A172 (cell line): ENCODE measurements at places on chromosomes 12 and 14. TPM values are rescaled to one million over a fixed set of nuclear protein-coding genes. Genes with fewer than 3 reads are reported as not detected.
A peak's percentile ranks its signal among the peaks of the same experiment; 100 is the strongest.

TDRD9 gene
- total RNA-seq, result not detected in 2 replicates

SLC5A8 gene
- not detected in 2 replicates for total RNA-seq

GRCh38 chr12:52945389-52946232 is 3.3 kb upstream of the KRT18 start:
- DNase-seq, result peak; percentile 89

KRT83 gene
- 0.05 and 0.41 TPM in 2 replicates for total RNA-seq

GRCh38 chr12:64679487-64680001 is 69.2 kb downstream of the RASSF3 start:
- DNase-seq, result peak; percentile 87

DNA sequence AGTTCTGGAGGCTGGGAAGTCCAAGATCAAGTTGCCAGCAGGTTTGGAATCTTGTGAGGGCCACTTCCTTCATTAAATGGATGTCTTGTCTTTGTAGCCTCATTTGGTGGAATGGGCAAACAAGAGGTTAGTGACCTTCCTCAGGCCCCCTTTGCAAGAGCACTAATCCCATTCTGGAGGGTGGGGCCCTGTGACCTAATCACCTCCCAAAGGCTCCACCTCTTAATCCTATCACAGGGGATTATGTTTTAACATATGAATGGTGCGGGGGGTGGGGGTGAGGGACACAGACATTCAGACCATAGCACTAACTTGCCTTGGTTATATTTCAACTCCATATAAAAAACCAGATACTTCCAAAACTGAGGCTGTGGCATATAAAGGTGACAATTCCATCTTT is 59.9 kb upstream of the PPP4R3A start:
- DNase-seq, result no peak

DNA sequence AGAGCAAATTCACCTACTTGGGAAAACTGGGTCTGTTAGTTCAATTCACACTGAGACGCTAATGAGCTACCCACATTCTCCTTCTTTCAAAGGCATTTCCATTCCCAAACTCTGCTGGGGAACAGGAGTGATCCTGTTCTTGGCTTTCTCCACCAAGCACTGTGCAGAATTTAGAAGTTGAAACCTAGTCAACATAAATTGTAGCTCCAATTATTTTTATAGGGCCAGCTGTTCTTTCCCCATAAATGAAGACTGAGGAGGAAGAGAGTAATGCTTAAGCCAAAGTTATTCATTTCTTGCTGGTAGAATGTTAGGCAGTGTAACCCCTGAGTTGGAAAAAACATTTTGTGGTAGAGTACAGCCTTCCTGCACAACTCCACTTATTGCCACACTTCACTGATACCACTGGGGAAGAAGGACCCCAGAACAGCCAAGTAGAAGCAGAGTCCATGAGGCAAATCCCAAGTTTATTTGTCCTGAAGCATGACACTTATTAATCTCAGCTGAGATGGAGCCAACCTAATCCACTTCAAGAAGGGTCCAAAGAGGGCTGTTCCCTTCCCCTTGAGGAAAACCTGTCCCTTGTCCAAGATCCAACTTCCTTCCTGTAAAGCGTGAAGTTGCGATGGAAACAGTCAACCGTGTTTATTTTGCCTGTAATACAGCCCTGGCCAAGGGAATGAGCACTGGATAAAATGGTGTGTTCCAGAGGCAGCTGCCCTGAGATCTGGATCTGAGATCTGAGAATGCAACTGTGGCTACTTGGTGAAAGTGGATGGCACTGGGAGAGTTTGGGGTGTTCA is 151.8 kb downstream of the TBX5 start:
- no peak for DNase-seq

HOXC10 gene
- total RNA-seq, result 4.4 and 4.9 TPM in 2 replicates

CLEC2D gene
- 0.62 and 0.69 TPM in 2 replicates for total RNA-seq

DNA sequence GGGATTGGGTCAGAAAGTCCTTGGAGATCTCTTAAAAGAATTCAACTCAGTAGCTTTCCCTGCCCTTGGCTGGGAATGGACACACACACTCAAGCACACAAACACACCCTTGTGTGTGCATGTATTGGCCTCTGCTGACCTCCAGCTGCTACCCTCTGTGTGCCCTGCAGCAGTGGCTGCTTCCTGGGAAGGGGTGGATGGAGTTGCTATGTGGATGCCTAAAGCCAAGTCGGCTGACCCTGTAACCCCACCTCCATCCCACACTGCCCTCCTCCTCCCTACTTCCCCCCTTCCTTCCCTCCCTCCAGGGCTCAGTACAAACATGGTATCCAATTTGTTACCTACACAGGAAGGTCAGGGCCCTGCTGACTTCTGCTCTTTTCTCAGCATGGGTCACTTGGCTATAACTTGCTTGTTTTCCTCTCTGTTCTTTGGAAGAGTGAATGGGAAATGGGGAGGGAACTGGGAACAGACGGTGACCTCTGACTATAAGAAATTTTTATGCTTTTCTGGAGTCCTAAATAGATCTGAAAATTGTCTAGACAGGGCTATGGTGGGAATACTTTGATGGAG is 351.6 kb upstream of the TBX3 start:
- no peak for DNase-seq

- DNase-seq, result peak; percentile 58
These were observed 53.7 kb downstream of the MAP3K9 start for GRCh38 chr14:70755655-70756054.

TMEM116 gene
- 22.1 and 24.4 TPM in 2 replicates for total RNA-seq

GRCh38 chr12:3931776-3932175 is 58.6 kb upstream of the PARP11 start:
- DNase-seq, result no peak

DNA sequence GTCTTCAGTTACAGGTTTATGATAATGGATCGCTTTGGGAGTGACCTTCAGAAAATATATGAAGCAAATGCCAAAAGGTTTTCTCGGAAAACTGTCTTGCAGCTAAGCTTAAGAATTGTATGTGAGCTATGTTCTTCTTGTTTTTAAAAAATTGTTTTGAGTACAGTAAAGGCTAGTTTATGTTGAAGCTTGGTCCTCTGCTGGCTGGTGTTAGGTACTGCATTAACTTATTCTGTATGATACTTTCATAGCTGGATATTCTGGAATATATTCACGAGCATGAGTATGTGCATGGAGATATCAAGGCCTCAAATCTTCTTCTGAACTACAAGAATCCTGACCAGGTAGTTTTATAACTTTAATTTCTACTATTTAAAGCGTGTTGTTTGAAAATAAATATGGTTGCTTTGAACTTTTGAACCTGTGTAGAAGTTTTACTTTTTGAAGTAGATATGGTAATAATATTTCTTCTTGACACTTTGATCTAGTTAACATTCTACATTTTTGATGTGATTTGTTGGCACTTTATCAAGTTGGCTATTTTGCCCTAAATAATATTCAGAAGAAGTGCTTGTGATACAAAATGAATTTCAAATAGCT is 55.7 kb downstream of the VRK1 start:
- peak; percentile 4 for DNase-seq

HSPA2 gene
- total RNA-seq, result 0.05 TPM in 1 of 2 replicates, not detected in the other

DNA sequence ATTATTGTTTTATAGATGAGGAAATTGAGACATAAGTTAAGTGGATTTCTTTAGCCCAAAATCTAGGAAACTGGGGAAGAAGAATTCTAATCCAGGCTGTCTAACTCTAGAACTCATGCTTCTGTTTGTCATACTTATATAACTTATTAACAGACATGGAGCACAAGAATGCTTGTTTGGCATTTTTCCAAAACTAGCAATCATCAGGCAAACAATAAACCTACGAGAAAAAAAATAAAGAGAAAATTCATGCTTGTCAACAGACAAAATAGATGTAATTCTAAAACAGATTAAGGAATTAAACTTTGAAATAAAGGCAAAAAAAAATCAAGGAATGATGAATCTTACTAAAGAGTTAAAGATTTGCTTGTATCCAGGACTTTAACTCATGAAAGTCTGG is 103.1 kb downstream of the METTL25 start:
- DNase-seq, result no peak

GRCh38 chr12:124747426-124748161 is 116.1 kb downstream of the SCARB1 start:
- DNase-seq, result peak; percentile 94

DNA sequence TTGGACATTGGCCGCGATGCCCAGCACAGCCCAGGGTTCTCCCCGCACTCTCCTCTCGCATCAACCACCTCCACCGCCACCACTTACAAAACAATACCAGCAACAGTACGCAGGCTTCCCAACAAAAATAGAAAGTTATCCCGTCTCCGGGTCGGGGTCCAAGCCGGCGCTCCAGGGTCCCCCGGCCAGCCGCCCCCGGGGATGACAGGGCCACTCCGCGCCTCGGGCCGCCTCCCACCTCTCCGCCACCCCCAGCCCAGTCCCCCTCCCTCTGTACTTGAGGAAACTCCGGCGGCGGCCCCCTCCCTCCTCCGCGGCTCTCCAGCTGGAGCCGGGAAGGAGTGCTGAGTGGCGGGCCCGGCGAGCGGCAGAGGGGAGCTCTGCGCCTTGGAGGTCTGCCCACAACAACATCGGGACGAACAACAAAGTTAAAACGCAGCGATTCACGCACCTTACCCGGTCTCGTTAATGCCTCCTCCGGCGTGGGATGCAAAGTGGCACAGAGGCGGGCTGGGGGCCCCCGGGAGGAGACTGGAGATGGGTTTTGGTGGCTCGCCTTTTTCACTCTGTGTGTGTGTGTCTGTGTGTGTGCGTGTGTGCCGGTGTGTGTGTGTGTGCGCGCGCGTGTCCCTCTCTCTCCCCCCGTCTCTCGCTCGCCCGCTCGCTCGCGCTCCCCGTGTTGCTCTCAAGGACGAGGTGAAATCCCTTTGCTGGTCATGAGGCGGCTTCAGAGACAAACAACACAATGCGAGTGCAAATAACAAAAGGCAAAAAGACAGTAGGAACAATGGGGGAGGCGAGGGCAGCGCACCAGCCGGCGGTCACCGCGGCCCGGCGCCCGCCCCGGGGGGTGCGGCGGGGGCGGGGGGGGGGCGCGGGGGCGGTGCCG is 386.8 kb downstream of the BCAT1 start:
- no peak for DNase-seq

DNA sequence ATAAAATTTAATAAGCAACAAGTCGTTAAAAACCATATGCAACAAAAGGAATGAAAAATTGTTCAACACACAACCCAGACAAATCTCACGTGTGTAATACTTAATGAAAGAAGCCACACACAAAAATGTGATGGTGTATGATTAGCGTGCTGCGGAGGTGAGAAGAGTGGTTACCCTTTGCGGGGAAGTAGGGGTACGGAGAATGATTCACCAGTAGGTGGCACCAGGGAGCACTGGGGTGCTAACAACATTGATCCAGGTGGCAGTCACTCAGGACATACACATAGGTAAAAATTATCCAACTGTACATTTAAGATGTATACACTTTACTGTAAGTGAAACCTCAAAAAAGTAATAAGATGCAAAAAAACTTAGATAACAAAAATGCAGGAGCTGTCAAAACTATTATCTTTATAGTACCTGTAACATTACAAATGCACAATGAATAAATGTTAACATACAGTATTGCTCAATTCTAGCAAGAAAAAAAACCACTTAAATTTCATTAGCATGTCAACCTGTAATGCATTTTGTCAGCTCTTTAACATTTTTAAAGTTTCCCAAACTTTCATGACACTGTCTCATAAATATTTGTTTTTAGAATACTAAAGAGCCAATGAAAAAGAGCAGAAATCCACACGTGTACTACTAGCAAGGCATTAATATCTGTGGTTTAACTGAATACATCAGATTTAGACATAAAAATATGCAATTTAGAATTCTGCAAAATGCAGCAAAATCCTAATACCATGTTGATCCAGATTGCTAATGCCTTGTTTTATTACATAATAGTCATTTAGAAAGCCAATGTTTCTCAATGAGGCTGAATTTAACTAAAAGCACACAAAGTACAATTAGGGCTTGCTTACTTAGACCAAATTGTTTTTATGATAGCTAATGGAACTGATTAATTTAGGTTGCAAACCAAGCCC is 46.7 kb downstream of the TMCC3 start:
- peak; percentile 30 for DNase-seq

TSPAN9 gene
- total RNA-seq, result 7.0 and 10.3 TPM in 2 replicates

GRCh38 chr12:121697093-121697698 is 15.4 kb upstream of the TMEM120B start:
- peak; percentile 52 for DNase-seq

M6PR gene
- 97.4 and 114 TPM in 2 replicates for total RNA-seq

GPR68 gene
- 0.48 and 0.98 TPM in 2 replicates for total RNA-seq

- no peak for DNase-seq
These were observed 9.5 kb upstream of the CDK17 start for GRCh38 chr12:96409731-96410130.

SPTLC2 gene
- 17.6 and 23.0 TPM in 2 replicates for total RNA-seq

SLC39A9 gene
- 53.9 and 64.5 TPM in 2 replicates for total RNA-seq

GRCh38 chr14:64649383-64649998 is 54.7 kb upstream of the PLEKHG3 start:
- no peak for DNase-seq

RPGRIP1 gene
- not detected in 2 replicates for total RNA-seq

- no peak for DNase-seq
These were observed 240.0 kb downstream of the BMP4 start for GRCh38 chr14:53716578-53716977.
